Temporal lobe (tissue), 4 donors: ENCODE measurements at places on chromosomes 6 and 20. TPM values are rescaled to one million over a fixed set of nuclear protein-coding genes. Genes with fewer than 3 reads are reported as not detected.

BIRC7 gene
- total RNA-seq = not detected

RPP21 gene
- total RNA-seq = 31.7 TPM

LY6G5C gene
- 1.2 TPM for total RNA-seq

DAAM2 gene
- total RNA-seq = 10.1 TPM

B3GAT2 gene
- total RNA-seq = 23.4 TPM

PSORS1C1 gene
- not detected for total RNA-seq

GPR6 gene
- 0.74 TPM for total RNA-seq

CST4 gene
- not detected for total RNA-seq

HMGCLL1 gene
- 45.2 TPM for total RNA-seq

ADAM33 gene
- total RNA-seq = 2.0 TPM

SMPDL3A gene
- 8.9 TPM for total RNA-seq

ATF6B gene
- 16.7 TPM for total RNA-seq

BMP2 gene
- 6.1 TPM for total RNA-seq

DTNBP1 gene
- 7.6 TPM for total RNA-seq

CAPN11 gene
- 0.25 TPM for total RNA-seq

MRPL18 gene
- total RNA-seq = 36.6 TPM

UBE2J1 gene
- total RNA-seq = 42.8 TPM

DEFB118 gene
- not detected for total RNA-seq

VTA1 gene
- 90.0 TPM for total RNA-seq

WFDC10B gene
- total RNA-seq = not detected

KCNG1 gene
- total RNA-seq = 18.2 TPM

TP53TG5 gene
- not detected for total RNA-seq

TMC2 gene
- 3.4 TPM for total RNA-seq

CGAS gene
- 1.2 TPM for total RNA-seq

ZKSCAN8 gene
- total RNA-seq = 22.9 TPM

RUNX2 gene
- total RNA-seq = 0.49 TPM

HLA-DRA gene
- 2.2 TPM for total RNA-seq

DLL1 gene
- total RNA-seq = 9.1 TPM
